Natural killer cell treated with Interleukin-12 subunit alpha and Interleukin-12 subunit beta and Interleukin-15 and Interleukin-18, amount 100 ng/mL, for 72 hours (primary cell): ENCODE measurements at places on chromosomes 1 and 21. TPM values are rescaled to one million over a fixed set of nuclear protein-coding genes. Genes with fewer than 3 reads are reported as not detected.

SDHB gene
- total RNA-seq: 106 TPM

ANKRD34A gene
- total RNA-seq: 1.6 TPM

ILDR2 gene
- total RNA-seq: 2.1 TPM

ZNF695 gene
- total RNA-seq: 0.33 TPM

TRAPPC10 gene
- 148 TPM for total RNA-seq

PHLDA3 gene
- 2.7 TPM for total RNA-seq

DNA sequence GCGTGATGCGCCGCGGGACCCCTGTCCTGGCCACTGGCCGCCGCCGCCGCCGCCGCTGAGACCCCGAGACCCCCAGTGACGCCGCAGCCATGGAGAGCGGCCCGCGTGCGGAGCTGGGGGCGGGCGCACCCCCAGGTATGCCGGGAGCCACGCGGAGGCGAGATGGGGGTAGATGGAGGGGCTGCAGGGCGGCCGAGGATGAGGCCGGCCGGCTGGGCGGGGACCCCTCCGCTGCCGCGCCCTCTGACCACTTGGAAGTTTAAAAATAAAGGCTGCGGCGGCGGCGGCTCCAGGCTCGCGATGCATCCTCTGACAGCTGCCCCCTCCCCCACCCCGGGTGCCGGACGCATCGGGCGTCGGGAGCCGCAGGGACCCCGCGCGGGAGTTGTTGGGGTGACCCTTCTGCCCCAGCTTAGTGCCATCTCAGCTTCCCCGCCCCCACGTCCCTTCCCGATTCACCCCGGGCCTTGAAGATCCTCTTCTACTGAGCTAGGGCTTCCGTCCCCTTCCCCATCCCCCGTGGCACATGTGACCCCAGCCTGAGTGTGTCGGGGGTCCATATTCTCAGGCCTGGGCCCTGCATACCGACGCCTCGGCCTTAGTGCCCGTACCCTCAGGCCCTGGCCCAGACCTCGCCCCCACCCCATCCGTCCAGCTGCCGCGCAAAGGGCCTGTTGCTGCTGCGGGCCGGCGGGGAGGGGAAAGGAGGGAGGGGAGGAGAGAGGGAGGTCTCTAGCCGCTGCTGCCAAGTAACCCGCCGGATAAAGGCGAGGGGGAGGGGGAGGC, 562 bp downstream of the MAP7D1 start:
- H3K4me1 ChIP-seq: peaks cover 65% of the 10 kb centered on the region
- peak; percentile 69 for DNase-seq
- H3K27me3 ChIP-seq: no peaks in the 10 kb centered on the region
- H3K27ac ChIP-seq: peak overlapping the region; percentile 90

DNA sequence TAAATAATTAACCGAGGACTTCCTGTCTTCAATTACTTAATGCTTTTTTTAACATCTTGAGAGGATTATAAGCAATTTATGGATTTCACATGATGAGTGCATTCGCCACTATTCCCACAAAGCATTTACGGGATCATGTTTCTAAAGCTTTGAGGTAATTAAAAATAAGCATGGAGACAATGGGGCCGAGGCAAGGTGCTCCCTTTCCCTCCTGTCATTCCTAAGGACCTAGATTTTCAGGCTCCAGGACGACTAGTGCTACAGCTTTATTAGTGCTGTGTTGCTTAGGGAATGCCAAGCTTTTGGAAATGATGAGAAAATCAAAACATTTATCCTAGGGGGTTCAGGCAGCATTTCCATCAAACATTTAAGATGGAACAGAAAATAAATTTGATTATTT, 209.2 kb downstream of the KCTD3 start:
- no peaks in the 10 kb centered on the region for H3K4me1 ChIP-seq
- no peak overlapping the region for H3K4me3 ChIP-seq
- DNase-seq: no peak
- no peaks in the 10 kb centered on the region for H3K27me3 ChIP-seq
- no peak overlapping the region for H3K27ac ChIP-seq

- H3K27ac ChIP-seq: no peak overlapping the region
- H3K27me3 ChIP-seq: no peaks in the 10 kb centered on the region
- H3K4me3 ChIP-seq: no peak overlapping the region
- DNase-seq: no peak
- H3K4me1 ChIP-seq: peaks cover 5% of the 10 kb centered on the region
- peaks cover 7% of the 10 kb centered on the region for H3K36me3 ChIP-seq
Measured at GRCh38 chr1:220124542-220124941, 30.6 kb downstream of the IARS2 start.

DNA sequence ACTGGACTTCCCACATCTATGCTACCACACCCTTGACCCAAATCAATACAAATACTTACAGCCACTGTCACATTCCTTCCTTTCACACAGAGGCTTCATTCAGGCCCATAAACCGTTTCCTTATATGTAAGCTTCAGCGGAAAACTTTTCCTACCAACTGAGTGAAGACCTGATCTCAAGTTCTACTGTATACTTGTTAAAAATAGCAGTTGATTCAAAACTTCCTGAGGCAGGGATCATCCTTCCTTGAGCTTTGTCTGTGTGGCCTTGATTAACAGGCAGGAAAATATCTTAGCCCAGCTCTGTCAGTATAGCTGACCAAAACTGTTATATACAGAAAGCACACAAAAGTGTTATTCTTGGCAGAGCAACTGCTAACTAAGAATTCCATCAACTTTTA, 42.7 kb downstream of the DENND2C start:
- no peaks in the 10 kb centered on the region for H3K36me3 ChIP-seq
- H3K27ac ChIP-seq: no peak overlapping the region
- no peak overlapping the region for H3K4me3 ChIP-seq
- no peaks in the 10 kb centered on the region for H3K4me1 ChIP-seq

DNA sequence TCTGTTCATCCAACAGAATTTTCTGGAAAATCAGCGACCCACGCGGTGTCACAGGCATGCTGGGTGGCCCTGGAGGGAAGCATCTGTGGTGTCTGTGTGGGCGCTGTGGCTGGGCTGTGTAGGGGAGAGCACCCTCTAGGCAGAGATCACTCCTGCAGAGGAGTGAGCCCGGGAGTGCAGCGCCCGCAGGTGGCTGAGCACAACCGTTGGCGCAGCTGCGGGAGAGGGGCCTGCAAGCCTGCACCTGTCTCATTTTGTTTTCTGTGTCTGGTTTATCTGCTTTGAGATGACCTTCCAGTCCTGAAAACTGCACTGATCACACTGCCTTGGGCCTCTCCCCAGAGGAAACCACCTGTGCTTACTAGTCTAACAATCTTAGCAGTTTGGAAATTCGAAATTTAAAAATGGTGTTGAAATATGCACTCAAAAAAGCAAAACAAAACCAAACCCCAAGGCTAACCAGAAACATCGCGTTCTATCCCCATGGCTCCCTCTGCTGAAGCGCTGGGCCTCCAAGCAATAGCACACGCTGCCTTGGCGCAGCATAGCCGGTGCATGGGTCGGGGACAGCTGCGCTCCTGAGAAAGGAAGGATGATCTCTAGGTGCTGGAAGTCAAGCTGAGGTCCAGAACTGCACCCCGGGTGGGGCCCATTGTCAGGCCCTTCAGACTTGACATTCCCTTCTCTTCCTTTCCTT, 4.8 kb downstream of the FAM3B start:
- no peak overlapping the region for H3K27ac ChIP-seq
- DNase-seq: no peak

DNA sequence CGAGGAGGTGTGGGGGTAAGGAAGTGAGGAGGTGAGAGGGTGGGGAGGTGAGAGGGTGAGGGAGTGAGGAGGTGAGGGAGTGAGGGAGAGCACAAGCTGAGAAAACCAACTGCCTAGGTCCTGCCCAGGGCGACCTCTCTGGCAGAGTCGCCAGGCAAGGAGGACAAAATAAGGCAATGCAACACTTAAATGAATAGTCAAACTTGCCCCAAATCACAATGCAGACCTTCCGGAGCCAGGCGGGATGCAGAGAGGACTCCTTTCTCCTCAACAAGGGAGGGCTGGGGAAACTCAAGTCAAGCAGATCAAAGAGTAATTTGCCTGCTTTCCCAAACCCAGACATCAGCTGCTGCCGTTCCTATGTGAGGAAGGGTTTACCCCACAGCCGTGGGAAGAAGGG, 86.0 kb downstream of the CCDC185 start:
- H3K4me3 ChIP-seq: no peak overlapping the region
- peaks cover 19% of the 10 kb centered on the region for H3K27me3 ChIP-seq
- H3K36me3 ChIP-seq: no peaks in the 10 kb centered on the region
- peaks cover 12% of the 10 kb centered on the region for H3K4me1 ChIP-seq
- no peak for DNase-seq

GRCh38 chr1:244445320-244446181, 6.2 kb downstream of the ADSS2 start:
- no peak for DNase-seq
- H3K27ac ChIP-seq: peak overlapping the region; percentile 34
- no peak overlapping the region for H3K4me3 ChIP-seq
- no peaks in the 10 kb centered on the region for H3K27me3 ChIP-seq
- peaks cover 43% of the 10 kb centered on the region for H3K4me1 ChIP-seq
- H3K36me3 ChIP-seq: peaks cover 13% of the 10 kb centered on the region

GRCh38 chr1:245197121-245197520, 42.3 kb downstream of the KIF26B start:
- H3K4me1 ChIP-seq: no peaks in the 10 kb centered on the region
- H3K27me3 ChIP-seq: peaks cover 4% of the 10 kb centered on the region
- H3K4me3 ChIP-seq: no peak overlapping the region
- H3K27ac ChIP-seq: no peak overlapping the region

DNA sequence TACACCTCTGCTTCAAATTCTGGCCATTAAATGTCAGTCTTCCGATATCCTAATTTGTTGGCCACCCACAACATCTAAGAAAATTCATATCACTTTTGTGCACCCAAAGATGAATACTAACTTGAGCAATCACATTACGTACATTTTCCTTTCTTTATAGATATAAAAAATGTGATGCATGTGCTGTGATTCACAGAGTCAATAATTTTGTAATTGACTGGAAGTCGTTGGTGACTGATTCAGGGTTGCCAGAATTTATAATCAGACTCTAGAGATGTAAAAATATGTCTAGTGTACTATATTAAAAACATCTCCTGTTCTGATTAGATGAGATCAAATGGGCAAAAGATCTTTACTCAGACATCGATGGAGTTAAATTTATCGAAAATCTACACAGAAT, 150.0 kb upstream of the KCTD3 start:
- H3K4me1 ChIP-seq: no peaks in the 10 kb centered on the region
- no peak overlapping the region for H3K4me3 ChIP-seq
- no peak for DNase-seq
- H3K36me3 ChIP-seq: no peaks in the 10 kb centered on the region

DNA sequence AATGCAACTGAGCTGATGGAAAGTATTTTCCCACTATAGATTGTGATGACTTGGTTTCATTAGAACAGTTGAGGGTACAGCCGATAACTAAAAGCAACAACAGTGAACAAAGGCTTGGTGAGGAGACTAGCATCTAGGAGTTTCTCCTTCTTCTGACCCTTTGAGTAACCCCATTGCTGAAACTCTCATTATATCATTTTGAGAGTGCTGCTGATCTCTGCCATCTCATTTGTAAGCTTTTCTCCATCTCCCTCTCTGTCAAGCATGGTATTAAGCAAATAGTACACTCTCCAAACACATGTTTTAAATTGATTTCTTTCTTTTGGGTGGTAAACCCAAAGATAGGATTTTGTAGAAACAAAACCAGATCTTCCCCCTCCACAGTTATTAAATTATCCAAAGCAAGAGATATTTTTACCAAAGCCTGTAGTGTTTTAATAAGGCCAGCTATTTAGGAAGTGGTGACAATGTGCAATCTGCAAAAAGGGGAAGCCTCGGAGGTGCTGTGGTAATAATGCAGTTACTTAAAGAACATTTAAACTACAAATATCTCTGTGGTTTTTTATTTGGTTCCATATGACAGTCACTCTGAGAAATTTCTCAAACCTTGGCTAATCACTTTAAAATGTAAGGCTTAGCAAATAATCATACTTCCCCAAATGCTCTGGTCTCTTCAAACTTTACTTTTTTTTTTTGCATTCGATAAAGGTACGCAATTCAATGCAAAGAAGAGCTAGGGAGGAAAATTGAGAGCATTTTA, 287.5 kb downstream of the HLX start:
- peaks cover 17% of the 10 kb centered on the region for H3K27me3 ChIP-seq
- no peak overlapping the region for H3K4me3 ChIP-seq
- no peak for DNase-seq

- peak overlapping the region; percentile 58 for H3K27ac ChIP-seq
- H3K27me3 ChIP-seq: no peaks in the 10 kb centered on the region
- H3K4me3 ChIP-seq: no peak overlapping the region
- peaks cover 24% of the 10 kb centered on the region for H3K36me3 ChIP-seq
Measured at GRCh38 chr1:154263465-154264332, 8.7 kb upstream of the HAX1 start.

DNA sequence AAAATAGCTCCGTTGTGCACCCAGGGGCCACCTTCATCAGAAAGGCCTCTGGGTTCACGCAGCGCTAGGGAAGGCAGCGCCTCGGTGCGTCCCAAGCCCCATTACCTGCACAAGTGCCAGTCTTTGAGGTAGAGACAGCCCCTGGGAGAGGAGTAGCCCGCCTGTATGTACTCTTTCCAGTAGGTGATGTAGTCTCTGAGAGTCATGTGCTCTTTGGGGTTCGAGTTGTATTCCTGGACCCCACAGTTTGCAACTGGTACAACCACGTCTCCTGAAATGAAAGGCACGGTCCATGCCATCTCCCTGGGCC, 601 bp downstream of the JMJD4 start:
- peak overlapping the region; percentile 53 for H3K27ac ChIP-seq
- peak overlapping the region; percentile 97 for H3K4me3 ChIP-seq
- H3K4me1 ChIP-seq: peaks cover 31% of the 10 kb centered on the region
- no peaks in the 10 kb centered on the region for H3K27me3 ChIP-seq

- H3K36me3 ChIP-seq: no peaks in the 10 kb centered on the region
- peaks cover 16% of the 10 kb centered on the region for H3K4me1 ChIP-seq
- peak within 1 kb of the TSS; percentile 99 for H3K4me3 ChIP-seq
- peak within 1 kb of the TSS; percentile 89 for H3K27ac ChIP-seq
- DNase-seq: no peak
Measured at GRCh38 chr1:243850202-243850451, at the start of gene AKT3. Gene AKT3, minus strand, starts transcription at chr1:243850243. Its CDS starts 7,073 bp downstream, at chr1:243843170.

- peaks cover 57% of the 10 kb centered on the region for H3K4me1 ChIP-seq
- H3K27me3 ChIP-seq: no peaks in the 10 kb centered on the region
- peak overlapping the region; percentile 56 for H3K27ac ChIP-seq
- peaks cover 49% of the 10 kb centered on the region for H3K36me3 ChIP-seq
- H3K4me3 ChIP-seq: no peak overlapping the region
- DNase-seq: no peak
Measured at GRCh38 chr1:111184663-111185062, 15.8 kb downstream of the DENND2D start.

DNA sequence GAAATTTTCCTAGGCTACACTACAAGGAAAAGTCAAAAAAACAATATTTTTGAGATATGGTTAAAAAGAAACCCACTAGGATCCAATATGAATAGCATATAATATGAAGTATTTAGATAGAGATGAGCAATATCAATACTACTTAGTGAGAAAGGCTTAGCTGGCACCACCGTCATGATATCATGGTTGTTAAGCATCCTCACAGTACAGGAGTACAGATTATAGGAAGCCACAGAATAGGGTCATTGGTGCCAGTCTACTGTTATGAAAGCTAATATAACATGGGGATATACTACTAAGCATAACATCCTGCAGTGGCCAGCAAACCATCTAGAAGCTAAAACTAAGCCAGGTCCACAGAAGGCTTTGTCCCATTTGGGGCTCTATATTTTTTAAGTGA, 28.4 kb upstream of the NRIP1 start:
- H3K36me3 ChIP-seq: no peaks in the 10 kb centered on the region
- H3K27ac ChIP-seq: no peak overlapping the region
- peaks cover 8% of the 10 kb centered on the region for H3K27me3 ChIP-seq
- no peak overlapping the region for H3K4me3 ChIP-seq

- H3K27me3 ChIP-seq: peaks cover 41% of the 10 kb centered on the region
- DNase-seq: no peak
- peaks cover 14% of the 10 kb centered on the region for H3K36me3 ChIP-seq
- H3K4me3 ChIP-seq: peak overlapping the region; percentile 99
Measured at GRCh38 chr1:228647523-228648444, 87.5 kb upstream of the RHOU start.
